ENCODE measurements at places on chromosomes 13 and 19. TPM values are rescaled to one million over a fixed set of nuclear protein-coding genes. Genes with fewer than 3 reads are reported as not detected.
A peak's percentile ranks its signal among the peaks of the same experiment; 100 is the strongest.

DNA sequence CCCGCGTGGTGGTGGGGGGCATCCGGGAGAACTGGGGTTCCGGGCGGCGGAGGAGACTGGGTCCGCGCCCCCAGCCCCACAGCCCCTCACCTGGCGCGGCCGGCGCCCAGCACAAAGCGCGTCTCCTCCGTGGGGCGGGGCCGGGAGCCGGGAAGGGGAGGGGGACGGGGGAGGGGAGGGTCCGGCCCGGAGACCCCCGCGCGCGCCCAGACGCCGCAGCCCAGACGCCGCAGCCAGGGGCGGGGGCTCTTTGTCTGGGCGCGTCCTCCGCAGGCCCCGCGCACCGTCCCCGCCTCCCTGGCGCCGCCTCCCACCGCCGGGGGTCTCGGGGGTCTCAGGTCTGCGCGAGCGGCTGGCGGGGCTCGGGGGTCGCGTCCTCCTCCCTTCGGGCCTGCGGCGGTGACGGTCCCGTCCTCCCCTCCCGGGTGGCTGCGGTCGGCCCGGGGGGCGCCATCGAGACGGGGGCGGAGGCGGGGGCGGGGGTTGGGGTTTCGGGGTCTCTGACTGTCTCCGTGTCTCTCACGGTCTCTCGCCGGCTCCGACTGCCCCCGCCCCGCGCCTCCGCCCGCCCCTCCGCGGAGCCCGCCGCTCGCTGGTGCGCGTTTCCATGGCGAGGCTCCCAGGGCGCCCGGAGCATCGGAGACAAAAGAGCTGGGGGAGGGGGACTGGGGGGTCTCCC, at the start of gene PLPPR3:
PLPPR3 (minus strand) TSS at position 131 of the 679 bp plus-strand sequence. CDS start 396 bp downstream, outside the sequence.
- DNase-seq, result no peak

- DNase-seq, result no peak
Measured at GRCh38 chr19:35607661-35608060, 4.9 kb upstream of the HAUS5 start.

- DNase-seq, result no peak
Measured at GRCh38 chr19:49832556-49832955, 14.5 kb downstream of the MED25 start.

DNA sequence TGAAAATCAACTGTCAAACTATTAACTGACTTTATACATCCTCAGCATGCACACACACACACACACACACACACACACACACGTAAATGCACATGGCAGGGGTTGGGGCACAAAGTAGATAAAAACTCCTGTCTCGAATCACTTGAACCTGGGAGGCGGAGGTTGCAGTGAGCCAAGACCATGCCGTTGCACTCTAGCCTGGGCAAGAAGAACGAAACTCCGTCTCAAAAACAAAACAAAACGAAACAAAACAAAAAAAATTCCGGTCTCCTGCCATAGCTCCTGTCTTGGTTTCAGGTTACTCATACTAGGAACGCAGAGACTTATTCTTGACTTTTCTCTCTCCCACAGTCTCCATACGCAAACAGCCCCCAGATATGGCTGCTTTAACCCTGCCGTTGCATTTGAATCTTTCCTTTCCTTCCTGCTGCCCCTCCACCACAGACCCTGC, 148.9 kb downstream of the SHISA2 start:
- no peak for DNase-seq

GRCh38 chr13:78881054-78881453, 222.1 kb upstream of the OBI1 start:
- DNase-seq, result no peak

DNA sequence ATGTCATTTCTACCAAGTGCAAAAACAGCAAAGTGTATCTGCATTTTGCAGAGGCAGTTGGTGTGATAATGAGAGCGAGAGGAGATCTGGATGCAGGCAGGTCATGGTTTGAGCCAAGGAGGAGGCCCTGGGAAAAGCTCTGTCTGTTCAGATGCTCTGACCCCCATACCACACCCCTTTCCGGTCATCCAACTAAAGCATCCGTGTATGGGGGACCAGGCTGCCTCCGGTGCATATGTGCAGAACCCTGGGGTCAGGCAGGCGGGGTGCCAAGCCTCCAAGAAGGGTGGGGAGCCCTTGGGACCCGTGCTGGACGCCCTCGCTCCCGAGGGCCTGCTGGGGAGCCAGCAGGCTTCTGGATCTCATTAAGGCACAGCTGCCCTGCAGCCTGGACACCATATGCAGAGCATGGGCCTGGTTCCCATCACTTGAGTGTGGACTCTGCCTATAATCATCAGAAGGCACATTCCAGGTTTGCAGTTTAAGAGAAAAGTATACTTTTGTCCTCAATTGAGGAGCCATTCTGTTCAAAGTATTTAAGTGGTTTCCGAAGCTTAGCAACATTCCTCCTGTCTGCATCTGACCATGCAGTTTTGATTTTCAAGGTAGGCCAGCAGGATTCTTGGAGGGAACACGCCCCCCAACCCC, 56.1 kb downstream of the ALOX5AP start:
- DNase-seq, result no peak

- no peak for DNase-seq
Measured at GRCh38 chr13:24292481-24292880, 16.9 kb upstream of the C1QTNF9 start.

- no peak for DNase-seq
Measured at GRCh38 chr13:35140831-35141230, 198.8 kb downstream of the NBEA start.

DNA sequence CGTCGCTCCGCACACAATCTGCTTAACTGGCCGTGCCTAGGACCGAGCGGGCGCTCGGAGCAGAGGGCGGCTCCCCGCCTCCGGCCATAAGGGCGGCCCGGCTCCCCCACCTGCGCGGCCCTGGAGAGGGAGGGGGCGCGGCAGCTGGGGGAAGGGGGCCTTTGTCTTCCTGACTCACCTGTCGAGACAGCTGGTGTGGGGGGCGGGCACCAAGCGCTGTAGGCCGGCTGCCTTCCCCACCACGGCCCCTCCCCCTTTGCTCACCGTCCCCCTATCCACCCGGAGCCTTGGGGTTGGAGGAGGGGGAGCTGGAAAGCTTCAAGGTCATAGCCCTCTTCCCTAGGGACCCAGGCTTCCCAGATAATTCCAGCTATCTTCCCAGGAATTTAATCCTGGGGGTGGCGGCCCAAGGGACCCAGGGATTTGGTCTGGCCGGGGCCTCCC, 1.2 kb downstream of the VASP start:
- no peak for DNase-seq

ZFP82 gene
- total RNA-seq, result 4.9 TPM

CCL25 gene
- not detected for total RNA-seq

GRCh38 chr13:59478908-59479307, 684.8 kb downstream of the DIAPH3 start:
- no peak for DNase-seq

DNA sequence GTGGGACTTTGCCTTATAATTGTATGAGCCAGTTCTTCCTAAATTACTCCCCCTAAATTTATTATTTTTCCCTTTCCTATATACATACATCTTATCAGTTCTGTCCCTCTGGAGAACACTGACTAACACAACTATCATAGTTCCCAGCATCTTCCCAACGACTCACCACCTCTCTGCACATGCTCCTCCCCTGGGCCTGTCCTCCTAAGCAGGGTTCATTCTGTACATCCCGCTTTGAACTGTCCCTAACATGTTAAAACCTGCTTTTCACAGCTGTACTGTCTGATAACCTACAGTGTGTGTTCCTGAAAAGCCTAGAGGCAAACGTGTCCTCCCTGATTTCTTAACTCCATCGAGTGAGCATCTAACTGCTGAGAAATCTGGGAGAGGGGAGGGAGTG, 141.7 kb downstream of the EFNB2 start:
- no peak for DNase-seq

IGSF23 gene
- total RNA-seq, result not detected

GRCh38 chr13:75196147-75196837, 285.7 kb downstream of the TBC1D4 start:
- no peak for DNase-seq

DNA sequence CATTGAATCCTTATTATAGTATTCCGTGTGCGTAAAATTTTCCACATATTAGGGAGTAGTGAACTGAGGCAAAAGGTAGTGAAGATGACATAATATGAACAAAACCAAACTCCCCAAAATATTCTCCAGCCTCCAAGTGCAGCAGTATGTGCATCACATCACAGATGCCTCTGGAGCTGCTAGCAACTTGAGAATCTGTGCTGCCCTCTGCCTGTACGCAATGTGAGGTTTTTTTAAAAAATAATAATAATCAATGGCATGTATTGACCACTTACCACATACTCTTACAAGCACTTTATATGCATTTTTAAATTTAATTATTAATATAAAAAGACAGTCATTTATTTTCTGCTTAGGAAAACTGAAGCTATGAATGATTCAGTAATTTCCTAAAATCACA, 583.0 kb upstream of the SPRY2 start:
- no peak for DNase-seq

- DNase-seq, result no peak
Measured at GRCh38 chr19:43286096-43286495, 16.8 kb upstream of the PSG9 start.

DNA sequence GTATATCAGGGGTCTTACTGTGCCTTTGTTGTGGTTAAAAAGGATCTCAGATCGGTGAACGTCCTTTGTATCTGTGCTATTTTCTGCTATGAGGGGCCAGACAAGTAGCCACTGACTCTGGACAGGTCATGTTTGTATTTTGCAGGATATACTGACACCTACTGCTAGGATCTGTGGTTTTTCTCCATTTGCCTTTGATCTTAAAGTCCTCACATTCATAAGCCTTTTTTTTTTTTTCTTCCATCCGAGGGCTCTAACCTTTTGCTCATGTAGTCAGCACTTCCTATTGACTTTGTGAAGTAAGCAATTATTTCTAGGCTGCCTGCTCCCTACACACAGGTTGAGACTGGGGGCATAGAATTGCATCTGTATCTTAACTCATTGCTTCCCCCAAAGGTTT, 106.2 kb downstream of the SLITRK5 start:
- DNase-seq, result no peak

DNA sequence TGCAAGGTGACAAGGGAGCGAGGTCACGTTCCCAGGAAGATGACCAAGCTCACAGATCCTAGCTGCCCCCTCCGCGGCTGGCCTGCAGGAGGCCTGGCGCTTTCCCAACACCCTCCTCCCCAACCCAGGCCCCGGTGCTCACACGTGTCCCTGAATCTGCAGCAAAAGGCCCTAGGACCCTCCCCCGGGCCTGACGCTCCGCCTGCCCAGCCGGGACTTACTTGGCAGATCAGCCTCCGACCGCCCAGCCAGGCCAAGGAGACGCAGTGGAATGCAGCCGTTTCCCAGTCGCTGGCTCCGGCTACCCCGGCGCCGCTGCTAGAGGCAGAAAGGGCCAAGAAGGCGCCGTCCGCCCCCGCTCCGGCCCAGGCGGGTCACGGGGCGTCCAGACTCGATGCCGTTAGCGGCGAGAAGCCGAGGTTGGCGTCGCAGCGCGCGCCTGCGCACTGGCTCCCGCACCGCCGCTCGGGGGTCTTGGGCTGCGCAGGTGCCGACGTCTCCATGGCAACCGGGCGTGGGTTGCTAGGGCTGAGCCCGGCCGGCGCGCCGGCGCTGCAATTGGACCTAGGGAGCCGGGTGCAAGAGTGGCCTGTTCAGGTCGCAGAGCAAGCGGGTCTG, at the start of gene PNMA8A:
PNMA8A (minus strand) TSS at position 448 of the 618 bp plus-strand sequence. CDS start 528 bp downstream, outside the sequence.
- peak; percentile 70 for DNase-seq

GRCh38 chr13:45412274-45413049, 5.7 kb downstream of the SLC25A30 start:
- DNase-seq, result no peak

- no peak for DNase-seq
Measured at GRCh38 chr13:44053208-44053607, 173.5 kb downstream of the LACC1 start.

INSL3 gene
- total RNA-seq, result not detected

- DNase-seq, result no peak
Measured at GRCh38 chr13:112832811-112833210, 136.2 kb upstream of the MCF2L start.

DNA sequence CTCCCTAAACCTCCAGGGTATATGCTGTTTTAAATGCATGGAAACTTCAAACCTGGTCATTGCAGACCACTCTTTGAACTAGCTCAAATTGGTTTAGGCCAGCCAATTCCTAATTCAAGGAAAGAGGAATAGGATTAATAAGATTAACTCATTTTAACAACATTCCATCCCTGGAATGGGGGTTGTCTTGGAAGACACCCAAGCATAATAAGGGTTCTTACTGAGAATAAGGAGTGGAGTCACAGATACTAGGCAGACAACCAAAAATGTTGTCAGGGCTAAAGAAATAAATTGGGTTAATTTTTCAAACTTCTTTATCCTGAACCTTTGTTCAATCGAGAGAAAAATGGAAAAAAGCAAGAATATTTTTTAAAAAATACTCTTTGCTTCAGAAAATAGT, 186.2 kb downstream of the PCDH9 start:
- no peak for DNase-seq

- no peak for DNase-seq
Measured at GRCh38 chr19:47172666-47173455, 42.2 kb downstream of the SAE1 start.

- peak; percentile 64 for DNase-seq
Measured at GRCh38 chr13:37618554-37618953, 20.0 kb upstream of the POSTN start.

- DNase-seq, result no peak
Measured at GRCh38 chr13:63307228-63307627, 1891.6 kb upstream of the PCDH20 start.

DNA sequence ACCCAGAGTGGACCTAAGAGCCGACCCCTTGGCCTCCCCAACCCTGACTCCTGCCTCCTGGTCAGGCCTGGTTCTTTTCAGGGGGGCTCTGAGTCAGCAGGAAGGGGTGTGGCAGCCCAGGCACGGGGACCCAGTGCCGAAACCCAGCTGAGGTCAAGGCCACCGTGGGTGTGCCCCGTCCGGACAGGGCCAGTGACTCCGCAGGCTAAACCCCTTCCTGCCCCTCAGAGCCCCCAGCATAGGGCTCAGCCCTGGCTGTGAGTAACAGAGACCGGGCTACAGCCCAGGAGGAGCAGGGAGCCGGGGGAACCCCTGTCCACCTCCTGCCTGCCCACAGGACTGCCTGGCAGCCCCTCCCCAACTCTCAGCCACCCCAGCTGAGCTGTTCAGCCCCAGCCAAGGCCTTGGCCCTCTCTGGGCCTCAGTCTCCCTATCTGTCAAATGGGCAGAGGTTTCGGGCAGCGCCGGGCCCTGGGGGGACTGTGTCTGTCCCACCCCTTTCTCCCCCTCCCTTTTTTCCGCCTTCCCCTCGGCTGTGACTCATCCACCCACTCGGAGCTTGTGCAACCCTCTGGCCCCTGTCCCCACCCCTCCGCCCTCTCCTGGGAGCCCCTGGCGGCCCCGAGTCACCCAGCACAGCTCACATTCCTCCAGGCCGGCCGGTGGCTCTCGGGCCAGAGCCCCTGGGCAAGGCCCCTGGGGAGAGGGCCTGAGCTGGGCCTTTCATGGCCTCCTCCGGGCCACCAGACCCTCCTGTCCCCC, 8.6 kb downstream of the ZBTB7A start:
- DNase-seq, result peak; percentile 90

SIGLECL1 gene
- not detected for total RNA-seq

- no peak for DNase-seq
Measured at GRCh38 chr13:110382229-110382628, 75.1 kb downstream of the COL4A2 start.

C2CD4C gene
- not detected for total RNA-seq

DNA sequence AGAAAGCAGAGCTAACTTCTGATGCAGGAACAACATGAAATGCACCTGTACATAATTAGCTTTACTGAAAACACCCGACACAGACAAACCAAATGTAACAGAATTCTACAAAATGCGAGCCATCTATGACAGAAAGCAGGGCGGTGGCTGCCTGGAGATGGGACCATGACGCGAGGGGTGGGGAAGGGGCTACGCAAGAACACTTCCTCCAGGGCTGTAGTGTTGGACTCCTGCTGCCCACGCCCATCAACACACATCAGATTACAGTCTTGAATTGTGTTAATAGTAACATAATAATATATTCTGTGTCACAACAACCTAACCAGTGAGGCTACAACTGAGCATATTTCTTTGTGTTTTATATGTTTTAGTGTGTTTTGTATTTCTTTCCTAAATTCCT, 103.2 kb downstream of the SPACA7 start:
- DNase-seq, result no peak
